ENCODE measurements at places on chromosomes 1 and 21.

GRCh38 chr1:171292799-171293198, 21.2 kb upstream of the FMO4 start:
- H3K27me3 ChIP-seq, result no peaks in the 10 kb centered on the region
- no peak overlapping the region for H3K27ac ChIP-seq
- H3K36me3 ChIP-seq, result no peaks in the 10 kb centered on the region
- DNase-seq, result no peak
- no peak overlapping the region for H3K4me3 ChIP-seq
- H3K4me1 ChIP-seq, result peaks cover 2% of the 10 kb centered on the region

GRCh38 chr1:58528518-58528917, 18.0 kb downstream of the OMA1 start:
- no peaks in the 10 kb centered on the region for H3K4me1 ChIP-seq
- no peak for DNase-seq

DNA sequence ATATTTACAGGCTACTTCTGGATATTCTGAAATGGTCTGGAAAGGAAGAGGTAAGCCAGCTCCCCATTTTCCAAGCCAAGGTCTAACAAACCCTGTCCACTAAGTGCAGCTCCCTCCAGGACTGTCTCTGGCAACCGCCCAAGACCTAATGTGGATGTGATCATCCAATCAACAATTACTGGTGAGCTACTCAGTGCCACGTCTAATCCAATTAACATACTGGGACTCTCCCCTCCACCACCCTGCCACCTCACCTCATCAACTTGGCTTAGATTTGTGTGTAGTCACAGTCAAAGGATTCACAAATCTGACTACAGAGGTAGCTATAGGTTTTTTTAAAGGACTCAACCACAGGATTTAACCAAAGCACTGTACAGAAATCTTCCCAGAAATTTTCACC, 25.4 kb upstream of the S100A7 start:
- H3K4me1 ChIP-seq, result peaks cover 6% of the 10 kb centered on the region
- no peak overlapping the region for H3K4me3 ChIP-seq
- H3K36me3 ChIP-seq, result no peaks in the 10 kb centered on the region
- H3K27me3 ChIP-seq, result no peaks in the 10 kb centered on the region
- H3K27ac ChIP-seq, result no peak overlapping the region
- no peak for DNase-seq

GRCh38 chr21:37620401-37620800, 253.8 kb downstream of the DYRK1A start:
- no peak for DNase-seq
- no peak overlapping the region for H3K27ac ChIP-seq
- no peaks in the 10 kb centered on the region for H3K36me3 ChIP-seq
- no peak overlapping the region for H3K4me3 ChIP-seq
- no peaks in the 10 kb centered on the region for H3K27me3 ChIP-seq

DNA sequence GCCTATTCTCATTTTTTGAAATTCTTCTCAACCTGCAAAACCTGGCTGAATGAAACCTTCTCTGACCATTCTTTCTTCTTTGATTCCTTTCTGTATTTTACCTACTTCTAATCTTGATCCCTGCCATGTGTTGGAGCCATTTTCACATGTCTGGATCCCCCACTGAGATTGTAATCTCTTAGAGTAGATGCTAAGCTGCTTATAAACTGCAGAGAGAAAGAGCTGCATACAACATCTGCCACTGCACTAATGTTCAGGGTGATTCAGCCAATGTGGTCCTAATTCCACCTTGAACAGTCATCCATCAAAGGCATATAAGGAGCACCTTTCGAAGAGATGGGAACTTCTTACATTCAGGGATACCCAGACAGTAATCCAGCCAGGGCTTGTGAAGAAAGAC, 16.2 kb upstream of the DAB1 start:
- H3K27ac ChIP-seq, result no peak overlapping the region
- no peaks in the 10 kb centered on the region for H3K36me3 ChIP-seq
- H3K4me1 ChIP-seq, result no peaks in the 10 kb centered on the region
- no peak overlapping the region for H3K4me3 ChIP-seq
- DNase-seq, result no peak
- no peaks in the 10 kb centered on the region for H3K27me3 ChIP-seq

GRCh38 chr1:109474697-109475096, 8.4 kb downstream of the SYPL2 start:
- H3K36me3 ChIP-seq, result no peaks in the 10 kb centered on the region
- no peaks in the 10 kb centered on the region for H3K27me3 ChIP-seq
- H3K4me3 ChIP-seq, result no peak overlapping the region

DNA sequence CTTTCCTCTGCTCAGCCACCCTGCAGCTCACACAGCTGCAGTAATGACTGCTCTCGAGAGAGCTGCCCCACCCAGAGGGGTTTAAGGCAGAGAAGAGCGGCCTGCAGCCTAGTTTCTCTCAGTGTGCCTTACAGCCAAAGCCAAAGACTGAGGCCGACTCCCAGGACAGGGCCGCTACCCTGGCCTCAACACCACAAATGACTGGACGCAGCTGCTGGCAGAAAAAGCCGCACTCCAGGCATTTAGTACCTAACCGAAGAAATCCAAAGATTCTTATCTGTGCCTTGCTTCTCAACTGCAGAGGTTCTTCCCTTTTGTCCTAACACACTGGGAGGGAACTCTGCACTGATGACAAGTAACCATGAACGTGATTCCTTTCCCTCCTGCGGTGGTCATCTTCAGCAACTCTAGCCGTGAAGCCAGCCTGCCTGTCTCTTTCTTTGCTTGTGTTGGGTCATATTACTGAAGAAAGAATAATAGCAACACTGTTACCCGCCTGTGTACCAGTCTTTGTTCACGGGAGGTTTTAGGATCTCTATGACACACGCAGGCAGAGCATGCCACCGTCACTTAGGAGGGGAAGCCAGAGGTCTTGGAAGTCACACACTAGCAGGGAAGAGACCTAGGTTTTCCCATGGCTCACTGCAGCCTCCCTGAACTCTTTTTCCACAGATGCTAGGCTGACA, 202.7 kb downstream of the RHOU start:
- no peaks in the 10 kb centered on the region for H3K27me3 ChIP-seq
- peaks cover 4% of the 10 kb centered on the region for H3K4me1 ChIP-seq
- no peak for DNase-seq
- no peak overlapping the region for H3K4me3 ChIP-seq
- H3K36me3 ChIP-seq, result no peaks in the 10 kb centered on the region
- no peak overlapping the region for H3K27ac ChIP-seq

DNA sequence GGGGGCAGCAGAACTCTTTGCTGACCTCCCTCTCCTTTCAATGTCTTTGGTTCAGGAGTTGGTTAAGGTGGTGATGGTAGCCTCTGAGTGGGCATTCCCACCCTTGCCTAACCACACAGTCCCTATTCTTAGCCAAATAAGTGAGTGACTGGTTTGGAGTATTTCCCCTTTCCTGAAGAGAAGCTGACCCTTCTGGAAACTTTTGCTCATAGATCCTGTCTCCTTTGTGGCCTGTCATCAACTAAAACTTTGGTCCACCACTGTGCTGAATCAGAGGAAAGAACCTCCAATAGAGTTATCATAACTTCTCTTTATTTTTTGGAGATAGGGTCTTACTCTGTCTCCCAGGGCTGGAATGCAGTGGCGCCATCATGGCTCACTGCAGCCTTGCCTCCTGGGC, 31.1 kb downstream of the C1orf21 start:
- no peak overlapping the region for H3K27ac ChIP-seq
- H3K27me3 ChIP-seq, result no peaks in the 10 kb centered on the region
- H3K4me3 ChIP-seq, result no peak overlapping the region

GRCh38 chr1:39701049-39701439, 9.8 kb upstream of the HPCAL4 start:
- H3K4me1 ChIP-seq, result peaks cover 4% of the 10 kb centered on the region
- H3K4me3 ChIP-seq, result no peak overlapping the region
- no peaks in the 10 kb centered on the region for H3K36me3 ChIP-seq
- DNase-seq, result no peak
- no peak overlapping the region for H3K27ac ChIP-seq

DNA sequence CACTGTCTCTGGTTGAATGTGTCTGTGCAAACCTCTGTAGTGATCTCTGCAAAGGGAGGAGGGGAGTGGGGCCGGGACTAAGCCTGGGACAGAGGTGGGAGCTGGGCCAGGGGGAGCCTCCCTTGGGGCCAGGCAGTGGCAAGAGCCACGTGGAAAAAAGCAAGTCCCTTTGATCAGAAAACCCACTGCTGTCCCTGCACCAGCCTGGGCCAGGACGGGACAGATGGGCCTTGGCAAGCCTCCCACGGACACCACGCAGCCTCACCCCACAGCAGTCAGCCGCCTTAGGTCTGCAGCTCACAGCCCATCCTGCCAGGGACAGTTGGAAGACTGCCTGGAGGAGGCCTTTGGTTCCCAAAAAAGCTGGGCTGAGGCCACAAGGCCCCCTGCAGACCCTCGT, 11.7 kb upstream of the TRAPPC10 start:
- no peaks in the 10 kb centered on the region for H3K4me1 ChIP-seq
- no peak for DNase-seq
- H3K36me3 ChIP-seq, result no peaks in the 10 kb centered on the region
- H3K4me3 ChIP-seq, result no peak overlapping the region

GRCh38 chr1:214645712-214646111, 42.7 kb downstream of the CENPF start:
- no peaks in the 10 kb centered on the region for H3K27me3 ChIP-seq
- H3K4me1 ChIP-seq, result no peaks in the 10 kb centered on the region
- H3K4me3 ChIP-seq, result no peak overlapping the region
- peaks cover 33% of the 10 kb centered on the region for H3K36me3 ChIP-seq

- no peak overlapping the region for H3K27ac ChIP-seq
- no peaks in the 10 kb centered on the region for H3K27me3 ChIP-seq
- H3K4me1 ChIP-seq, result no peaks in the 10 kb centered on the region
- no peak overlapping the region for H3K4me3 ChIP-seq
Observed at GRCh38 chr1:117584181-117584580, 21.7 kb upstream of the TENT5C start.

DNA sequence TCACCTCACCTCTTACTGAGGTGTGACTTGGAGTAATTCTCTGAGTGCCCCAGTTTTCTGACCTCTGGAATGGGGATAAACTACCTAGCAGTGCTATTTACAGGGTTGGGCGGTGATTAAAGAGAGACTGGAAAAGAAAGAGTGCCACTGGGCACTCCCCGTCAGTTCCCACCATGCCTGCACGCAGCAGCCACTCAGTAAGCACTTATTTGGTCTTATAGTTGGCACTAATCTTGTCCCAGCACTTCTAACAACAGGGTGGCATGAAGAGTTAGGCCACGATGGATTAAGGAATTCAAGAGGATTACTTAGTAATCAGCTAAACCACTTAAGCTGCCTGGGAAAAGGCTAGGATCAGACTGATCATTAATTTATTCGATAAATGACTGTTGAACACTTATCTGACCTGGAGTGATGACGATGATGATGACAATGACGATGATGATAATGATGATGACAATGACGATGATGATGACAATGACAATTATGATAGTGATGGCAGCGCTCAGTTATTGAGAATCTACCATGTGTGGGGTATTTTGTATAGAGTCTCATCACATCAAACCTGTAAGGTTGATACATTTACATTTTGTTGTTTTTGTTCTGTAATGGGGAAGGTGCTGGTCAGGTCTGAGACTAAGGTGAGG, 5.4 kb downstream of the CITED4 start:
- no peak for DNase-seq
- no peak overlapping the region for H3K4me3 ChIP-seq
- H3K4me1 ChIP-seq, result 0 out of 2 replicates have a peak, but pooled peaks cover 2% of the 10 kb centered on the region

DNA sequence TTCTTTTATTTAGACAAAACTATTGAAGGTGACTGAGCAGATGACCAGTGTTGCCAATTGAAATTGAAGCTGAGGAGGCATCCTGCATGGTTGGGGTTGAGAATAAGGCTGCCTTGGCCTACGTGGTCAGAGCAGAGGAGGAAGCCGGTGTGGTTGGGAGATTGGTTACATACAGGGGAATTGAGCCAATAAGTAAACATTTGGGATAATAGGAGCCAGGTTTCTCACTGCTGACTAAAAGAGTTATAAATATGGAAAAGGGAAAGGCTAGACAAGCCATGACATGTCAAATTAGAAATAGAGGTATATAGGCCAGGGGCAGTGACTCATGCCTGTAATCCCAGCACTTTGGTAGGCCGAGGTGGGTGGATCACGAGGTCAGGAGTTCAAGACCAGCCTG, 15.8 kb downstream of the SNX7 start:
- H3K36me3 ChIP-seq, result no peaks in the 10 kb centered on the region
- H3K27ac ChIP-seq, result no peak overlapping the region
- H3K27me3 ChIP-seq, result no peaks in the 10 kb centered on the region
- DNase-seq, result no peak
- no peaks in the 10 kb centered on the region for H3K4me1 ChIP-seq
- no peak overlapping the region for H3K4me3 ChIP-seq

GRCh38 chr1:22628698-22629444, 7.6 kb upstream of the C1QA start:
- no peaks in the 10 kb centered on the region for H3K36me3 ChIP-seq
- DNase-seq, result no peak
- H3K27me3 ChIP-seq, result no peaks in the 10 kb centered on the region
- no peak overlapping the region for H3K27ac ChIP-seq

DNA sequence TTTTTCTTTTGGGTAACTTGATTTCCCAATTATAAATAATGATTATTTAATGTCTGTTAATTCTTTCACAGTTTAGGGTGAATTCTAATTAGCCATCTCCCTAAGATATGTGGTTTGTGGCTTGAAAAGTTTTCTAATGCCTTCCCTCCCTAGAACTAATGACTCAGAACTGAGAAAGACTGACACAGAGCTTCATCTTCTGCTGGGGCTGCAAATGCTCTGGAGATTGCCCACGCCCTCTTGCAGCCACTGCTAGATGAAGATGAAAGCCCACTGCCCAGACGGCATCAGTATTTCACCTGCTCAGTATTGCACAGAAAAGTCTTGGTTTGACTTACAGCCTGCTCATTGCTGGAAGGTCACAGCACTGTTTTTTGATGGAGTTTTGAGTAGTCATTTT, 101.5 kb downstream of the ST6GALNAC3 start:
- H3K4me1 ChIP-seq, result peaks cover 1% of the 10 kb centered on the region
- no peaks in the 10 kb centered on the region for H3K27me3 ChIP-seq
- DNase-seq, result no peak
- no peaks in the 10 kb centered on the region for H3K36me3 ChIP-seq
- no peak overlapping the region for H3K4me3 ChIP-seq

- no peaks in the 10 kb centered on the region for H3K36me3 ChIP-seq
- no peak overlapping the region for H3K27ac ChIP-seq
- H3K4me3 ChIP-seq, result no peak overlapping the region
- DNase-seq, result peak; percentile 45
- no peaks in the 10 kb centered on the region for H3K27me3 ChIP-seq
Observed at GRCh38 chr1:209150114-209150513, 433.4 kb upstream of the CAMK1G start.

DNA sequence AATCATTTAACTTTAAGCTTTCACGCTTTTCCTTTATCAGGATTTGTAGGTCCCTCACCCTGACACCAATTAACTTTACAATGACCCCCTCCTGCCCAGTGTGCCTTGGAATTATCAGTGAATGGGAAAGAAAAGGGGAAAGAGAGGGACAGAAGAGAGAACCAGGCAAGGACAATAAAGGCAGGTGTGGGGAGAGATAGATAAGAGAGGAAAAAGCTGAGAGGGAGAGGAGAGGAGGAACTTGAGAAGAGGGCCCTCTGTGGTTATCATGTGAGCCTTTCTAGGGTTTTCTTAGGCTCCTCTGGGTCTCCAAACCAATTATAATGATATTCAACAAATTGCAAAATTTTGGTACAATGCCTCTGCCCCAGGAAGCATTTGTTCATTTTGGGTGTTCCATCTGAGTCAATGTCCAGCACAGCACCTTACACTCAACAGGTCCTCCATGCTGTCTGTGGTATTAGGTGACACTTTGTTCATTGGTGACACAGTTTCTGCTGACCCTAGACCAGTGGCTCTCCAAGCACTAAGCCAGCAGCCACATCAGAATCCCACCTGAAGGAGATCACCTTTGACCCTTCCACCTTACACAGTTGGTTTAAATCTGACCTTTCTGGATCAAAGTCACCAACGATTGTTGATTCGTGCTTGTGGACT, 14.2 kb downstream of the AKNAD1 start:
- no peak for DNase-seq
- H3K4me1 ChIP-seq, result peaks cover 2% of the 10 kb centered on the region
- H3K4me3 ChIP-seq, result no peak overlapping the region
- no peaks in the 10 kb centered on the region for H3K27me3 ChIP-seq

Measured in iPS DF 6.9 (cell line).